ENCODE measurements at places on chromosomes 6 and 20.

DNA sequence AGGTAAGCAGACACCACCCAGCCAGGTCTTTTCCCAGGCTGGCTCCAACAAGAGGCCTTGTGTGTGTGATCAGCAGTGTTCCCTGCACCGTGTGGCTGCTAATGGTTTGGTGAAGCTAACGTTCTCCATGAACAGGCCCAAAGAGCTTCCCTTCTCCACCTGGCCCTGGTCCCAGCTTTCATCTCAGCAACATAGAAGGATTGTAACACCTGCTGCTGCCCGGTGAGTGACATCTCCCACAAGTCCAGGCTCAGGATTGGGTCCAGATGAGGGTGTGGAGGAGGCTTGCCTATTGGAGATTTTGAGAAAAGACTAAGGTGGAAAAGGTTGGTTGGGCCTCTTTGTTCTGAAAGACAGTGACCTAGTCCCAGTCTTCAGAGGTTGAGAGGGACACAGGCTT is 89.6 kb downstream of the TMEM242 start:
- DNase-seq: no peak

DNA sequence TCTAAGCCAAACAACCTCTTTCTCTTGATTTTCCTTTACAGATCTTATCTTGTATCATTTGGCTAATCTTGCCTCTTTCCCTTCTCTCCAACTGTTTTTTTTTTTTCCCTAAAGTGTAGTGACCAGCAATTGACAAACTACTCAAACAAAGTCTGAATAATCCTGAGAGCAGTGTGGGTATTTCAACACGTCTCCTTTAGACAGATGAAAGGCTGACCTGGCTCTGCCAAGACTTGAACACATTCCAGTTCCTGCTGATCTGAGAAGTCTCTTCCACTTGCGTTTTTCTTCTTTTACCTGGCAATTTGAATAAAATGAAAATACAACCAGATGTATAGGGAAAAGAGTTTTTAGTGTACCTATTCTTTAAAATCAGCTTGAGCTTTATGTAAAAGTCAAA is 168.4 kb downstream of the GJA10 start:
- DNase-seq: no peak

GRCh38 chr6:125273965-125274364 is 27.8 kb downstream of the HDDC2 start:
- DNase-seq: no peak

- no peak for DNase-seq
Observed at GRCh38 chr6:39338397-39338796, 15.9 kb upstream of the KCNK16 start.

- DNase-seq: no peak
Observed at GRCh38 chr6:53358440-53359094, 9.8 kb upstream of the ELOVL5 start.

- no peak for DNase-seq
Observed at GRCh38 chr20:58567437-58567836, 52.2 kb upstream of the APCDD1L start.

DNA sequence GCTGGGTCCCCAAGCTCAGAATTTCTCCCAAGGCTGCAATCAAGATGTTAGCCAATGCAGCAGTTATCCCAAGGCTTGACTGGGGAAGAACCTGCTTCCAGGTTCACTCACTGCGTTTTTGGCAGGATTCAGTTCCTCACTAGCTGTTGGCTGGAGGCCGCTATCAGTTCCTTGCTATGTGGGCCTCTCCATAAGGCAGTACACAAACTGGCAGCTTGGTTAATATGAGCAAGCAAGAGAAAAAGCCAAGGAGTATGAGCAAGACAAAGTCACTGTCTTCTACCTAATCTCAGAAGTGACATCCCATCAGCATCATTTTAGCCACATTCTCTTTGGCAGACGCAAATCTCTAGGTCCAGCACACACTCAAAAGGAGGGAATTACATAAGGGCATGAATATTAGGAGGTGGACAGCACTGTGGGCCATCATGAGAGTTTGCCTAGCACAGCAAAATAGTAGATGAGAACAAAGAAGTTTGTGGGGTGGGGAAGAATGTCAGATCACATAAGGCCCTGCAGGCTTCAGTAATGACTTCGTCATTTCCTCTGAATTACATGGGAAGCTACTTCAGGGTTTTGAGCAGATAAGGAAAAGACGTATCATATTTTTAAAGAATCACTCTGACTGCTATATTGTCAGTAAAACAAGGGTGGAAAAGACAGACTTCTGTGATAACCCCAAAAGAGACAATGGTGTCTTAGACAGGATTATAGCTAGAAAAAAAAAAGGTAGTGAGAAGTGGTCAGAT is 25.5 kb downstream of the LMBRD1 start:
- no peak for DNase-seq

DNA sequence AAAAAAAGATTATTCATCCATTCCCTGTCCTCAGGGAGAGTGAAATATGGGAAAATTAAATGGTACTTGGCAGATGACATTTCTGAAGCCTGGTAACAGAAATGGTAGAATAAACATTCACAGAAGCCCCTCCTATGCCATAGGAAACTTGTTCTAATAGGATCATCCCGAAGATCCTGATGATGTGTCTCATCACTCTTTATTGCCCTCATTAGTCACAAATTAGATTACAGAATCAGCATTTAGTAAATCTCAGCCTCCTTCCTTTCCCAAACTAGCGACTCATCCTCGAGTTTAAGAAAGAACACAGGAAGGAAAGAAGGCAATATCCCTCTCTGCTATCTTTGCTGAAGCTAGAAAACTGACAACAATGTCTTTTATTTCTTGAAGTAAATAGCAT is 154.4 kb downstream of the TMEM200A start:
- DNase-seq: no peak

DNA sequence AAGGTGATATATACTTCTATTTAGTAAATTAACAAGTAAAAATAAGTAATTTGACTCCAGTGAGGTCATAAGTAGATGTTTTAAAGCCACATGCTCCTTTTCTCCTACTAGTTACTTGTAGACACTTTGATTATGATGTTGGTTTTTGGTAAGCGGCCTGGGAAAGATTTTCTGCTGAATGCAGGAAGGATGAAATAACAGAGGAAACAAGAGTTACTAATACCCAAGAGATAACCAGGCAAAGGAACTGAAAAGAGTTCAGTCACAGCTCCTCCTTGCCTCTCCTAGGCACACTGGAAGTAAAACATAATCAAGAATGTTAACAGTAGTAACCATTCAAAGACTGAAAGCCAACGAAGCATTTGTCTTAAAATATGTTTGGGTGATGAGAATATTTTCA is 203.3 kb downstream of the RNGTT start:
- no peak for DNase-seq

DNA sequence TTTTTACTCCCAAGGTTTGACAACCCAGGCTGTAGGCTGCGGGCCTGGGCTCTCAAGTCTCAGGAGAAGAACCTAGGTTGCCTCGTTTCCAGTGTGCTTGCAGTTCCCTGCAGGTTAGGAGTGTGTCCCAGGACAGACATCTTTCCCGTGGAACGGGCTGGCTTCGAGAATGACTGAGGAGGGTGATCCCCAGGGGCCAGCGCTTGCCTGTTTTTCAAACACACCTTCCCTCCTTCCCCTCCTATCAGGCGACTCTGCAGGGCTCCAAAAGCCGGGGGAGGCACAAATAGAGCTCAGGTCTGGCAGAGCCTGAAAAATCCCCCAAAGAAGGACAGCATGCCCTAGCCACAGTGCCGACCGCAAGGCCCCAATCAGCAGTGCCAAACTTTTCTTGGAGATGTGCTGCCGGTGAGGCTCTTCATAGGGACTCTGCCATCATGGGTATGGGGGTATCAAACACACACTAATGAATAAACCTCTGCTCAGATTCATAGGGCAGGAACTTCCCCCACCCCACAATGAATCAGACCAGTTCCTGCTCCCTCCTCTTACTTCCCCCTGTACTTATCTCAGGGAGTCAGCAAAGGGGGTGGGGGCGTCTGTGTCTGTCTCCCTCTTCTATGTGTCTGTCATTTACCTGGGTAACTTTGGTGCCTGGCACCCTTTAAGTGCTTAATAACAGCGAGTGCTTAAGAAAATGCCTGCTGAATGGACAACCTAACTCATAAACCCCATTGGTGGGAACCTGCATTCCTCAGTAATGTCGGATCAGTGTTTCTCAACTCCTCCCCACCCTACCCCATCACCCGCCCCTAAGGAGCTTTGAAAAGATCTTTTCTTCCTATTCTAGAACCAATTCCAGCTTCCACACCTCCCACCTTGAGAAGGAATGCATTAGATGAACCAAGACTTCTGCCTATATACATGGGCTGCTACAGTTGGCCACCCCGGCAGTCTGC is 1.6 kb downstream of the KCNG1 start:
- no peak for DNase-seq
